ENCODE measurements at places on chromosomes 6 and 20.

GRCh38 chr20:43959079-43959919 is 44.6 kb downstream of the TOX2 start:
- DNase-seq = peak; percentile 90

DNA sequence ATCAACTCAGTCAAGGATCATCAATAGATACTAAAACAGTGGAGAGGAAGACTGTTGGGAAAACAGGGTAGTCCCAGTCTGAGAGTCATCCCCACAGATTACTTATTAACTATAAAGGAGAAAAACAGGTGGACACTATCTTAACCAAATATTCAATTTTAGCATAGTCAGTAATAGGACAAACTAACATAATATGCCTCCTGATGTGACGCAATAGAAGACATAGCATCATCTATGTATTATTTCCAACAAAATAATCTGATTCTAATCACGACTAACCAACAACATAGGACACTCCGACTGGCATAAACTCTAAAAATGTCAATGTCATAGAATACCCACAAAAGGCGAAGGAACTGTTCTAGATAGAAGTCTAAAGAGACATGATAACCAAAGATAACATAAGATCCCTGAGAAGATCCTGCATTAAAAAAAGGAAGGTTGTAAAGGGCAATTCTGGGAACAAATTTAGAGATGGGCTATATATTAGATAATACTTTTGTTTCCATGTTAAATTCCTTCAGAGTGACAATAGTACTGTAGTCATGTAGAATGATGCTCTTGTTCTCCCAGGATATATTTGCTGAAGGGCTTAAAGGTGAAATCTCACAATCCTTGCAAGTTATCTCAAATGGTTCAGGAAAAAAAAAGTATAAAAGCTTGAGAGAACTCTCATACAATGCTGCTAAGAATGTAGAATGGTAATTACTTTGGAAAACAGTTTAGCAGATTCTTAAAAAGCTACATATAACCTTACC is 28.9 kb downstream of the ILRUN start:
- DNase-seq = no peak

DNA sequence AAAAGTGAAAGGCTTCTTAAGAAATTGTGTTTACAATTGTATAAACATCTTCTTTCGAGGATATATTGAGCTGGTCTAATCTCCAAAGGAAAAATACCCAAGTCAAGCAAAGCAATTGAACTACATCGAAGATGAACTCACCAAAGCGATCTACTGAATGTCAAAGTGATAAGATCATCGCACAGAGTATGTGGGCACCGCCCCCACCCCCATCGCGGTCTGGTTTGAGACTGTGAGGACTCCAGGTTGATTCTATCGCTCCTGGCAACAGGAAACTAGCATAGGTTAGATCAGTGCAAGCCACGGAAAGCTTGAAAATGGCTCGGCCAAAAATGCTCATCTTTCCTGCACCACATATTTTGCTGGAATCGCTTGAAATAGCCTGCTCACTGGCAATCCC is 133.2 kb upstream of the RPS6KA2 start:
- DNase-seq = no peak

DNA sequence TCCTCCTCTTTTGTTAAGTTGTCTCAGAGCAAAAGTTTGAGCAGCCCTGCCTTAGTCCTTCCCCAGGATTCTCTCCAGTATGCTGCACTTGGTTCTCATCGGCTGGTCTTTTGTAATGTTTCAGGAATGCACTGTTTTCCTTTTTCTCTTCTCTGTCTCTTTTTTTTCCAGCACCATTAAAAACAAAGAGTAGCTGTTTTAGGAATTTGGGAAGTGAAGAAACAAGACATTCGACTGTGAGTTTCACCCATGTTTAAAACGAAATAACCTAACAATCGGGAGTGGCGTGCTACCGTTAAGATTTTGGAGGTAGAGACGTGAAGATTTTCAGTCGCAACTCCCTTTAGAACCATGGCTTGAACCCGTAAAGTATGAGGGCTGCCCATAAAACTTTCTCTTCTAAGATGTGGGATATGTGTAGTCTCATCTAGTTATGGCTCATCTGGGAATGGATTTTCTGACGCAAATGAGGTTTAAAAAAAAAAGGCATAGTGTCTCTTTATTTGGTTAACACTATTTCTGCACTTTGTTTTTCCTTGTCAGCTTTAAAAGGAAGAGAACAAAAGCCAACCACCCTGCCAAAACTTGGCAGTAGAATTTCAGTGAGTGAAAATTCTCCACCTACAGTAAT is 35.9 kb upstream of the RAB23 start:
- DNase-seq = no peak

DNA sequence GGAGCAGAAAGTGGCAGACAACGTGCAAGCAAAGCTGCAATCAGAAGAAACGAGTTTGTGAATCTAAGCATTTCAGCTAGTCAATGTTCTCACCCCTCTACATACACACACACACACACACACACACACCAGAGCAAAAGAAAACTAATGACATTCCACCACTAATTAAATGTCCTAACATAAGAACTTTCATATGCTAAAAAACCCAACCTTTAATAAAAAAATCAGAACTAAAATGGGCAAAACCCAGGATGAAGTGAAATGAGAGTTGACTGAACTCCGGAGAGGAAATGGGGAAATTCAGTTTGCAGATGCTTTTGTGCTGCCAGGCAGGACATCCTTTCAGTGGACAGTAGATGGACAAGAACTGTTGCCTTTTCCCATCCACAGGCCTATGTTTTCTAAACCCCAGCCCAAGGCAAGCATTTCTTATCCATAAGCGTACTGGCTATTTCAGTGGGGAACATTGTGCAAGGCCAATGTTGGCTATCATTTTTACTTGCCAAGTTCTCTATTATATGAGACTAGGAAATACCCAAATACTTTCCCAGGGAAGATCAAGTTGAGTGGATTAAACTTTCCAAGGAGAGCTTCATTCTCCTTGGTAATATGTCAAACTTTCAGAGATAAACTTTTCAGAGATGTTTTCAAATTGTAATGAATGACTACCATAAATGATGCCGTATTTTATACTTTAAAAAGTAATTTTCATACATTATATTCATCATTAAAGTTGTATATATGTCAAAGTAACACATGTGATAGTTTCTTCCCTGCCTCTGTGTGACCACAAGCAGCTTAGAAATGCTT is 27.3 kb downstream of the RIN2 start:
- no peak for DNase-seq

DNA sequence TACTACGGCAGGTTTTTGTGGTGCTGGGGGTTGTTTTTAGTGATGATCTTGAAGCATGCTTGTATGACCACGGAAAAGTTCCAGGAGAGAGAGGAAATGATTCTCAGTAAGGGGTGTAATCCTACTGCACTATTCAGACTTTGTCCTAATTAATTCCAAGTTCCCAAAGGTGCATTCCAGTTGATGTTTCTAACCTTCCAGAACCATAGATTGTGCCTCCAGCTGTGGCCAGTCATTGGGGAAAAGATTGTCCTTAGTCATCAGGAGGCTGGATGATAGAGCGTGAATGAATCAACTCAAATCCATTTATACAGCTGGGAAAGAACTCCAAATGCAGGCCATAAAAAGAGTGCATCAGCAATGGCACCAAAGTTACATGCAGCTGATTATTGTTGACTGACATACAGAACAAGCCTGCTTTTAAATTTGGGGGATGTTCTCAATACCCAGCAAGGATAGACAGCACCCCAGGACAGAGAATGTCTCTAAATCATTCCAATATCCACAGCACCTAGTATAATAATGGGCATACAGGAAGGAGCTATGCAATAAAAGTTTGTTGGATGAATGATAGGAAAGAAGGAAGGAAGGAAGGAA is 27.8 kb upstream of the PKHD1 start:
- DNase-seq = no peak

- DNase-seq = no peak
Measured at GRCh38 chr20:58973866-58974265, 7.2 kb upstream of the NELFCD start.

GRCh38 chr6:73329201-73329600 is 24.9 kb downstream of the DPPA5 start:
- DNase-seq = no peak

- DNase-seq = peak; percentile 35
Measured at GRCh38 chr6:33183071-33183683, 9.1 kb downstream of the COL11A2 start.

DNA sequence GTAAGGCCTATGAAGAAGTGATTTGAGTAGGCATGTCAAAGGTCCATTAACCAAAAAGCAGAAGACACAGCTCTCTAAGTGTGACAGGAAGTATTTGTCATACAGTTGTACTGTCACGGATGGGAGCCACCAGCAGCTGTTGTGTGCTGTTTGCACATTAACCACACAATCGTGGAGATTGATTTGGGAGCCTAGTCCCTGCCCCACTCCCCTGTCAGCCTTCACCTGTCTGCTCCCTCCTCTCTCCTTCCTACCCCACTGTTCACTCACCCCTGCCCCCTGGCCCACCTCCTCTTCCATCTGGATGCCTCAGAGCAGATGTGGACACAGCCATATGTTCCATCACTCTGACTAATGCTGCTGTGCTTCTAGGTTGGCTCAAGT is 124.7 kb upstream of the SPACA1 start:
- no peak for DNase-seq

GRCh38 chr6:64782877-64783276 is 924.1 kb downstream of the EYS start:
- DNase-seq = no peak

DNA sequence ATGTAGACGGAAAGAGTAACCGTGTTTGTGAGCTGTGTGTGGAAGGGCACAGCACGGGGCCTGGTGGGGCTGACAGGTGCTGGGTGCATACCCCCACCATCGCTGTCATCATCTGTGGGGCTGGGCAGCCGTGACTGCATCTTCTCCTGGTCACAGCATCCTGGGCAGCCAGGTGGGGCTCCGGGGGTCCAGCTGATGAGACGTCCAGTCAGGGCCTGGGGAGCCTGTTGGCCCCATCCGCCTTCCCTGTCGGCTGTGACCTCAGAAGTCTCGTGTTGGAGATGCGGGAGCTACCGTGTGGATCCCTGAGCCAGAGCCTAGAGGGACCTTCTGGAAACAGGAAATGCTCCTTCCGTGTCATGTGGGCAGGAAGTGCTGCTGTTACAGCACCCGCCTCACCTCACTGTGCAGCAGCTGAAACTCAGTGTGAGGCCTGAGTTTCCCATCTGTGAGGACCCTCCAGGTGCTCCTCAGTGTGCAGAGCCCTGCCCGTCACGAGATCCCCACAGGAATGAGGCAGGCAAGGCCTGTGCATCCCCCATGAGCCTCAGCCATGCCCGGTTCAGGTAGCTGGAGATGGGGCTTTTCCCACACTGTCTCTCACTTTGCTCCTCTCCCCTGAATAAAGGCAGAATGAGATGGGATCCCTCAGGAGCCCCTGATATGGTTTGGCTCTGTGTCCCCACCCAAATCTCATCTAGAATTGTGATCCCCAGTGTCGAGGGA is 108.7 kb downstream of the ERMARD start:
- no peak for DNase-seq

DNA sequence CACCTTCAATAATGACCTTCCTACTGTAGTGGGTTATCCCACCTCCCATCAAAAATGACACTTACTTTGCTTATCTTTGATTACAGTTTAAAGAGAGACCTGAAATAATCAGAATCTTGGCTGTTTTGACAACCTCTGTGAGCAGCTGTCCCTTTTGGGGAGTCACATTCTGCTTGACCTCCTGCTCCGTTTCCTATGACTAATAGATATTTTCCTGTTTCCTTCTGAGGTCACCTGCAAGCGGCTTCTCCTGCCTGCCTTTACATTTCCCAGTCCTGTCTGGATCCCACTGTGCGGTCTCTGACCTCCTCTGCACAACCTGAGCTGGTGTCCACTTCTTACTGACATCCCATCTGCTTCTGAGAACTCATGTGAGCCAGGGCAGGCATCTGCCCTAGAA is 54.2 kb downstream of the TRAM2 start:
- DNase-seq = no peak

GRCh38 chr6:71592643-71593042 is 293.7 kb upstream of the RIMS1 start:
- no peak for DNase-seq

DNA sequence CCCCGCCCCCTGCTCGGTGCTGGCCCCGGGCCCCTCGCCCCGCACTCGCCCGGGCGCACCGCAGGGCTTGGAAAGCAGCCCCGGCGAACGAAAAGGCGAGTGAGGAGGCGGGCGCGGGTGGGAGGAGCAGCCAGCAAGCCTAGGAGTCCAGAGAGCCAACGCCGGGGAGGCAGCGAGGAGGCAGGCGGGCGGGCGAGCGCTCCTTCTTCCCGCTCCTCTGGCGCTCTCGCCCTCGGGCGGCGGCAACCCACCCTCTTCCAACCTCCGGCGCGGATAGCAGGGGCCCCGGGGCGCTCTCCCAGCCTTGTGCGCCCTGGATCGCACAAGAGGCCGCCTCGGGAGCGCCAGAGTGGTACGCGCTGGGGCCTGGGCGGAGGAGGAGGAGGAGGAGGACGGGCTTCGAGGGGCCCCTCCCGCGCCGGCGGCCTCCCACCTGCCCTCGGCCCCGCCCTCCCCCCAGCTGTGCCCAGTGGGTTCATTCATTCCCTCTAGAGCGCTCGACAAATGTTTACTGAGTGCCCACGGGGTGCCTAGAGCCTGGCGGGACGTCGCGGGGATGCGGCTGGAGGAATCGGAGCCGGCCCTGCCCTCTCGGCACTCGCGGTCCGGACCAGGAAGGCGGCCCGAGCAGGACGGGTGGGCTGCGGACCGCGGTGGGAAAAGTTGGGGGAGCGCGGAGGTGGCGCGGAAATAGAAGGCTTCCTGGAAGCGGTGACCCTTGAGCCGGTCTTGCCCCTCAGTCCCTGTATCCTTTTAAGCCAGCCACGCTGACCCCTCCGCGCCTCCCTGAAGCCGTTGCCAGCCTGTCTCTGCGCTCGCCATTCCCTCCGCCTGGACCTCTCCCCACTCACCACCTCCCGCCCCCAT is at the start of gene BMP7:
BMP7 (minus strand) TSS at position 351 of the 867 bp plus-strand sequence. CDS start 519 bp downstream, outside the sequence.
- no peak for DNase-seq

GRCh38 chr6:165244524-165245247 is 64.7 kb downstream of the C6orf118 start:
- no peak for DNase-seq

DNA sequence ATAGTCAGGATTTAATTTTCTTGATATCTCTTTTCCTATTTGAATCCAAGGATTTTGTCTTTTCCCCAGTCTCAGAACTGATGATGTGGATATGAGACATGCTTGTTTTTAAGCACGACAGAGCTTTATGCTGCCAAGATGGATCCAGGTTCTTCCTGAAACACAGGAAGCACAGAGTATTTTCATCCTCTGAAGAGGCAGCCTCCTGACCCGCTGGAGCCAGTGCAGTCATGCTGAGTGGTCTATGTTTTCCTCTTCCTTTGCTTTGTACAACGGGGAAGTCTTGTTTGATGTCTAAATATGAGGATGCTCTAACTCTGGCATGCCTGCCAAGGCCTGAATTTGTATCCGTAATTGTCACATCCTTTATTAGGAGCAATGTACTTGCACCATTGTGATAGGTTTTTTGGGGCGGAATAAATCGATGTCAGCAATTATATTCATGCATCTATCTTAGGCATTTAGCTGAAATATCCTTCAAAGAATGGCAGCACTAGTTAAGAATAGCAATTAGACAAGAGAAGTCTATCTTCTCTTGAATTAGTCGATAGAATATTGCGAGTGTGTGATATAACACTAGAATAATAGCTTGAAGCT is 407.1 kb upstream of the JAG1 start:
- DNase-seq = no peak

Data from OCI-M1 (cell line).